ENCODE measurements at places on chromosomes 4 and X.

DNA sequence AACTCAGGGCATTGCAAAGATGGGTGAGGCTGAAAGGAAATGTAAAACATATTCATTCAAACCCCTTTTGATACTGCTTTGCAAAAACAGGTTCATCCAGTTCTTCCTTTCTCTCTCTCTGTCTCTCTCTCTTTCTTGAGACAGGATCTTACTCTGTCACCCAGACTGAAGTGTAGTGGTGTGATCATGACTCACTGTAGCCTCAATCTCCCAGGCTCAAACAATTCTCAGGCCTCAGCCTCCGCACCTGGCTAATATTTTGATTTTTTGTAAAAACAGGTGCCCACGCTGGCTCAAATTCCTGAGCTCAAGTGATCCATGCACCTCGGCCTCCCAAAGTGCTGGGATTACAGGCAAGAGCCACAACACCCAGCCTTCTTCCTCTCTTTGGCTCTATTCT lies 15.6 kb upstream of the DCHS2 start:
- no peak for DNase-seq

DNA sequence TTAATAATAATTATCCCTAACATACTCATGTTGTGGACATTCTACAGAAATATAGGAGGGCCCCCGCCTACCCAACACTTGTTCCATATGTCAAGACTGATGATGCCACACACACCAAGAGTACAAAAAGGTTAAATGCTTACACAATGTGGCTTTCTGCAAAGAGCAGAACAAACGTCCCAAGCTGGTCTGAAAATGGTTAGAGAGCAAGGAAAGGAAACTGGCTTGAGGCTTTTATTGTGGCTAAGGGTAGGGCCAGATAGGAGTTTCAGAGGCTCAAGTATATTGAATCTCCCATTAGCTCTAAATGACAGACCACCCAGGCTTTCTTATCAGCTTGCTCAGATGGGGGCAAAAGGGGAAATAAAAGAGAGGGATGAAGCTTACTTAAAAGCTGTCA lies 134.1 kb upstream of the C1QTNF7 start:
- DNase-seq: no peak

GRCh38 chr4:82423245-82424054 lies 6.8 kb downstream of the HNRNPDL start:
- no peak for DNase-seq

- DNase-seq: no peak
Observed at GRCh38 chrX:80879916-80880315, 70.2 kb upstream of the BRWD3 start.

DNA sequence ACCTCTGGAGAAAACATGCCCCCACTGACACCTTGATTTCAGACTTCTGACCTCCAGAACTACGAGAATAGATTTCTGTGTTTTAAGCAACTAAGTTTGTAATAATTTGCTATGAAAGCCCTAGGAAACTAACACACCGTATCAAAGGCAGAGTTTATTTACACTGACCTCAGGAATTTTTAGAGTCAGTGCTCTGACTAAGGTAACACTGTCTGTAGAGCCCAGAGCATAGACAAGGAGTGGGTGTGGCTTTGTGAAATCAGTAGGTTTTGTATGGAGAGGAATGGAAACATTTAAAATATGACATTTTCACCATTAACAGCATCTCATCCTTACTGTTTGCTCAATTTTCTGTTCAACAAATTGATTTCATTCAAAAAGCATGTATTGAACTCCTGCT lies 764.4 kb upstream of the PCDH10 start:
- no peak for DNase-seq

- DNase-seq: no peak
Observed at GRCh38 chr4:79163981-79164490, 161.8 kb downstream of the NAA11 start.

Data from right kidney (tissue), 9 donors.